ENCODE measurements at places on chromosomes 6 and 20.

GRCh38 chr6:161003336-161003735, 11.8 kb downstream of the MAP3K4 start:
- no peak for DNase-seq

- DNase-seq, result no peak
Observed at GRCh38 chr6:117399924-117400323, 25.8 kb downstream of the ROS1 start.

DNA sequence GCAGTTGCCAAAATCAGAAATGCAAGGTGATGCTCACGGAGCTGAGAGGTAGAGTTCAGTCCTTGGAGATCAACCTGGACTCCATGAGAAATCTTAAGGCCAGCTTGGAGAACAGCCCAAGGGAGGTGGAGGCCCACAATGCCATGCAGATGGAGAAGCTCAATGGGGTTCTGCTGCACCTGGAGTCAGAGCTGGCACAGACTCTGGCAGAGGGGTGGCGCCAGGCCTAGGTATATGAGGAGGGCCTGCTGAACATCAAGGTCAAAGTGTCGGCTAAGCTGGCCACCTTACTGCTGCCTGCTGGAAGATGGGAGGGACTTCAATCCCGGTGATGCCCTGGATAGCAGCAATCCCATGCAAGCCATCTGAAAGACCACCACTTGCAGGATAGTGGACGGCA, 23.9 kb upstream of the FUT9 start:
- DNase-seq, result no peak

DNA sequence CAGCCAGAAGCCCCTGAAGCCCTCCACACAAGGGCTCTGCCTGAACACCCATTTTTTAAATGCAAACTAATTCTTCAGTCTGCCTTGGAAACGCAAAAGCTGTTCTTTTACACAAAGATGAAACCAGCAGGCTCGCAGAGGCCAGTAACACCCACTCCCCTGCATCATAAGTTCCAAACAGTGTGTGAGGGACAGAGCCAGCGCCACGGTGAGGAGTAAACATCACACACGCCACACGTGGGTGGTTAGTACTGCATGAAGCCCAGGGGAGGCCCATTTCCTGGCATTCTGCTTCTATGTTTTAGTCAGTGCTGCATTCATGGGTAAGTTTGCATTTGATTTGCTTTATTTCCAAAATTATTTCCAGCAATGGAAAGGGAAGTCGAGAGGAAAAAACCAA, 217.7 kb upstream of the RIN2 start:
- DNase-seq, result no peak

DNA sequence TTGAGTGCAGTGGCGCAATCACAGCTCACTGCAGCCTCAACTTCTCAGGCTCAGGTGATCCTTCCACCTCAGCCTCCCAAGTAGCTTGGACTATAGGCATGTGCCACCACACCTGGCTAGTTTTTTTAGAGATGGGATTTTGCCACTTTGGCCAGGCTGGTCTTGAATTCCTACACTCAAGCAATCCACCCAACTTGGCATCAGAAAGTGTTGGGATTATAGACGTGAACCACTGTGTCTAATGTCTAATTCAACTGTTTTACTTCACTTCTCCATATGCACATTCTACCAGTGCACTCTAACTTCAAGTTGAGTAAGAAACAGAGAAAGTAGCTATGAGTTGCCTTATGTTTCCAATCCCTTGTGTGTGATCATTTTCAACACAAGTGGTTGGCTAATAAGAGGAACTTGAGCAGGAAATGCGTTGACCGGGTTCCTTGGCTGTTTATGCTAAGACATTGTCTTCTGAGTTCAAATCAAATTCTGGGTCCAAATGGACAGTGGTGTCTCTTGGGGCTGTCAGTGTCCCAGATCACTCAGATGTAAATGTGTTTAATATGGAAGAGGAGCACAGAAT, 23.9 kb downstream of the ZNF337 start:
- no peak for DNase-seq

DNA sequence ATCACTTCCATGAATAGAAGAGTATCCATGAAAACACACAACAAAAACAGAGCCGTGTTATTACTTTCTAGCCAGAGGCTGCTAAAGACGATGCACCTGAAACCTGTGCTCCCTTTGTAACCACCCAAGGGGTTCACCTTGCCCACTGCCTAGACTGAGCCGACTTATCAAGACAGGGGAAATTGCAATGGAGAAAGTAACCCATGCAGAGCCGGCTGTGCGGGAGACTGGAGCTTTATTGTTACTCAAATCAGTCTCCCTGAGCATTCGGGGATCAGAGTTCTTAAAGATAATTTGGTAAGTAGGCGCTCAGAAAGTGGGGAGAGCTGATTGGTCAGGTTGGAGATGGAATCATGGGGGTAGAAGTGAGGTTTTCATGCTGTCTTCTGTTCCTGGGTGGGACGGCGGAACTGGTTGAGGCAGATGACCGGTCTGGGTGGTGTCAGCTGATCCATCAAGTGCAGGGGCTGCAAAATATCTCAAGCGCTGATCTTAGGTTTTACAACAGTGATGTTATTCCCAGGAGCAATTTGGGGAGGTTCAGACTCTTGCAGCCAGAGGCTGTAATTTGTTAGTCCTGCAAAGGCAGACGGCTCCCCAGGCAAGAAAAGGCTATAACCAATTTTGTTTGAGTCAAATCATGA, 366.6 kb downstream of the PREX1 start:
- DNase-seq, result no peak

DNA sequence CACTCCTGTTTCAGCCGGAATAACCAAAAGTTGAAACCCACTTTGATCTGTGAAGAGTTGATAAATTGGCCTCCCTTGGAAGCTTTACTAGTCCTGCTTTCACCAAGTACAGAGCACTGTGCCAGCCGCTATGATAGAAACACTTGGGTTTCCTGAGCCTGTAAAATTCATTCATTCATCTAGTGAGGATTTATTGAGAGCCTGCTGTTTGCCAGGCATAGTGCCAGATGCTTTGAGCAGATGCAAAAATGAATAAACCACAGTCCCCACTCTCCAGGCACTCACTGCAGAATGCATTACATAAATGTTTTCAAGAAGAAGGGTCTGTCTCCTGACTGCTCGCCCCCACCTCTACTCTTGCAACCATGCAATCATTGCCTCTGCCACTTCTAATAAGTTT, 25.3 kb upstream of the TMEM217 start:
- no peak for DNase-seq

DNA sequence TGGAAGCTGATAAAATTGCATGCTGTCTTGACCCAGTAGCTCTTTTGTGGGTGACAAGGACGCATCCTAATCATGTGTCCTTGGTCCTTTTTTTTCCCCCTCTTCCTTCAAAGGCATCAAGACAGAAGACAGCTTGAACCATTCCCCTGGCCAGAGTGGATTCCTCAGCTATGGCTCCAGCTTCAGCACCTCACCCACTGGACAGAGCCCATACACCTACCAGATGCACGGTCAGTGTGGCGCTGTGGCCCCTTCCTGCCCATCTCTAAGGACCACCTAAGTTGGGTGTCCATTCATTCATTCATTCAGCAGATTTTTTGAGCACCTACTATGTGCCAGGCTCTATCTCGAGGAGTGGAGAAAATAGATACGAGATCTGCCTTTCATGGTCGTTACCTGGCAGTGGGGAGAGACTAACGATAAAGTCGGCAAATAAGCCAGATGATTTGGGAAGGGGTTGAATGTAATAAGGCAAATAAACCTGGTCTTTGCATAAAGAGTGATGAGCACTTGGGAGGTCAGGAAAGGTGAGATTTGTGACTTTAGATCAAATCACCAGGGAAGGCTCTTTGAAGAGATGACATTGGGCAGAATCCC, 121.5 kb downstream of the EYA2 start:
- DNase-seq, result no peak

- DNase-seq, result no peak
Observed at GRCh38 chr6:63805808-63806572, 170.4 kb downstream of the PHF3 start.

- no peak for DNase-seq
Observed at GRCh38 chr20:36574366-36575135, 1.2 kb downstream of the TGIF2 start.

DNA sequence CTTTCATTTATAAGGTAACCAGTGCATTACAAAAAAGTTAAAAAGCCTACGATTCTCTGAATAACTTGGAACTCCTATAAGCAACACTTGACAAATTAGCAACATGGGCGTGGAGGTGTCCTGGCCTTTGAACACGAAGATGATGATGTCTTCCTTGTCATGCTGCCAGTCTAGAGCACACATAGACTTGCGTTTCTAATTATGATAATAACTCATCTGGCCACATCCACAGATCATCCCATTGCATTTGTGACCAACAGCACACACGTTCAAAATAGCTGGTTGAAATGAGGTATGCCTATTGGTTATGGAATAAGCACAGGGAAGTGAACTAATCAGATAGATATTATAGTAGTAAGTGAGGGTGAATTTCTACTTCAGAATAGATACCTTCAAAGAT, 608.9 kb downstream of the PRKN start:
- DNase-seq, result no peak

- DNase-seq, result no peak
Observed at GRCh38 chr6:24489470-24489869, at the start of gene GPLD1. Gene GPLD1 (minus strand): TSS chr6:24489578. CDS start chr6:24489511, 67 bp downstream.

- DNase-seq, result no peak
Observed at GRCh38 chr6:134238006-134238405, 79.9 kb downstream of the SGK1 start.

Data from natural killer cell treated with Interleukin-12 subunit alpha and Interleukin-12 subunit beta and Interleukin-15 and Interleukin-18, amount 100 ng/mL, for 72 hours (primary cell).